Motor neuron (in vitro differentiated cells): ENCODE measurements at places on chromosomes 6 and 20.

DNA sequence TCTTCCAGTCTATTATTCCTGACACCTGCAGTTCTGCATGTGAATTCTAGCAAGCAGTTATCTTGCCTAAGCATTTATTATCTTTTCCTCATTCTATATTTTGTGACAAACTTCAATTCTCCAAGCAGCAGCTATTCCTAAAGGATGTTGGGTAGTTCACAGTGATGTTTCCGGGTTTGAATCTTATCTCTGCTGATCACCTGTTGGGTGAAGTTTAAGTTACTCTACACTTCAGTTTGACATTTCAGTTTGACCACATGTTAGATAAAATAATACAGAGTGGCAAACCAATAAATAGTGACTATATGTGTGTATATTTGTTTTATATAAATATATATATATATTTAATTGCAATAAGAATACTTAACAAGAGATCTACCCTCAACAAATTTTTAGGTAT lies 168.6 kb downstream of the ADGRG6 start:
- ATAC-seq, result no peak

- ATAC-seq, result no peak
Measured at GRCh38 chr6:147579667-147580066, 71.2 kb downstream of the SAMD5 start.

GRCh38 chr6:122610690-122611455 lies 668 bp downstream of the PKIB start:
- ATAC-seq, result peak; percentile 56

DNA sequence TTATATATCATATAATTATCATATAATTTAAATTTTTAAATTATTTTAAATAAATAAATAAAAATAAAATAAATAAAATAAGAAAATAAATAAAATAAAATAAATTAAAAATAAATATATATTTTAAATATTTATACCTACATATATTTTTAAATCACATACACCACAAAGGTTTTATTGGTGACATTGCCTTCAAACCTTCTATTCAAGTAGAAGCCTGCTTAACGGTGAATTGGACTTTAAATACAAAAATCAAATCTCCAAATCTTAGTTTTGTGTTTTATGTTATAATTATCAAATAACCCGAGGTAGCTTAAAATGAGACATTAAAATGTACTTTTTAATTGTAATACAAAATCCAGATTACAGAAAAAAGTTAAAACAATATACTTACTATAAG lies 1137.8 kb downstream of the HACE1 start:
- ATAC-seq, result no peak

GRCh38 chr20:46004889-46005473 lies 3.7 kb upstream of the MMP9 start:
- no peak for ATAC-seq

DNA sequence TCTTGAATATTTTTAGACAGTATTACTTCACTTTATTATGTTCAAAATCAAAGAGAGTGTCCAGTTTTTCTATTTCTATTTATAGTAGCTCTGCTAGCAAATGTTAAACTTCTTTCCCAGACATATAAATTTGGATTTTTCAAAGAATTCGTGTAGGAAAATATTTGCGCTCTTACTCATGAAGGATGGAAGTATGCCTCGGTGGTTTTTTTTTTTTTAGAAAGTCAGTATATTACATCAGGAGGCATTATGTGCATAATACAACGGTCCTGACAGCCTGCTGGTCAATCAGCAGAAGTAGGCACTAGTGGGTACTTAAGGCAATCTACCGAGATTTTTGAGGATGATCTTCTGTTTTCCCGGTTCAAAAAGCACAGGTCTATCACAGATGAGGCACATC lies 249.3 kb downstream of the TBX18 start:
- ATAC-seq, result no peak

DNA sequence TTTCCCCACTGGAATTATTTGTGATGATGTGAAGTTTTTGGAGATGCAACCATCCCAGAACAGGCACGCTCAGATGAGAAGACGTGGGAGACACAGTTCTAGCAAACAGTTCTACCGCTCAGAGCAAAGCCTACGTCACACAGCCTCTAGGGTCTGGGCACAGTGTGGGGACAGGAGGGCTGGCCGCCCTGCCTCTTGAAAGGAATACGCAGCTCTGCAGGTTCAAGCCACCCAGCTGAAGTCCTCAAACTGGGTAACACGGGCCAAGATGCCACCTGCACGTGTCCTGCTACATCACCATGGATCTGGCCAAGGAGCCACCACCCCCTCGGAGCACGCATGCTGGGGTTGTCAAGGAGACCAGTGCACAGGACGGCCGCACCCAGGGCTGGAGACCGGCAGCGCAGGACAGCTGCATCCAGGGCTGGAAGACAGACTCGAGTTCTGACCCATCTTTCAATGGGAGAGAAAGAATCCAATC lies 75.0 kb downstream of the NOL4L start:
- peak; percentile 97 for ATAC-seq

GRCh38 chr6:8014947-8015346 lies 49.2 kb downstream of the BLOC1S5 start:
- ATAC-seq, result no peak

- no peak for ATAC-seq
Measured at GRCh38 chr6:139242457-139243240, 49.1 kb downstream of the TXLNB start.

DNA sequence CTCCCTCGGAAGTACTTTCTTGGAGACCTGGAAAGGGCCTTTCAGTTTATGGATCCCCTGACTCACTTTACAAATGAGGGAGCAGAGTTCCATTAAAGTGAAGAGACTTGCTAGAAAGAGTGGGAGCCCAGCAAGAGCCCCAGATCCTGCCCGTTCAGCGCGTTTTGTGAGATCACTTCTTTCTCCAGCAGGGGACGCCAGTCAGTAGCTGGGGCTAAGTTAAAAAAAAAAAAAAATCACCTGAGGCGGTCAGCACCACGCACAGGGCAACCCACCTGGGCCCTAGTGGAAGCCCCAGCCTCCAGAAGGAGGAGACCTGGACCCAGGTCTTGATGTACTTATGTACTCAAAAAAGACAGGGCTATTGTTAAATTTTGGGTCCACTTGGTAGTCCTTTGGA lies 274.5 kb upstream of the RNF24 start:
- ATAC-seq, result no peak

GRCh38 chr20:5781798-5782750 lies 31.9 kb downstream of the SHLD1 start:
- no peak for ATAC-seq

DNA sequence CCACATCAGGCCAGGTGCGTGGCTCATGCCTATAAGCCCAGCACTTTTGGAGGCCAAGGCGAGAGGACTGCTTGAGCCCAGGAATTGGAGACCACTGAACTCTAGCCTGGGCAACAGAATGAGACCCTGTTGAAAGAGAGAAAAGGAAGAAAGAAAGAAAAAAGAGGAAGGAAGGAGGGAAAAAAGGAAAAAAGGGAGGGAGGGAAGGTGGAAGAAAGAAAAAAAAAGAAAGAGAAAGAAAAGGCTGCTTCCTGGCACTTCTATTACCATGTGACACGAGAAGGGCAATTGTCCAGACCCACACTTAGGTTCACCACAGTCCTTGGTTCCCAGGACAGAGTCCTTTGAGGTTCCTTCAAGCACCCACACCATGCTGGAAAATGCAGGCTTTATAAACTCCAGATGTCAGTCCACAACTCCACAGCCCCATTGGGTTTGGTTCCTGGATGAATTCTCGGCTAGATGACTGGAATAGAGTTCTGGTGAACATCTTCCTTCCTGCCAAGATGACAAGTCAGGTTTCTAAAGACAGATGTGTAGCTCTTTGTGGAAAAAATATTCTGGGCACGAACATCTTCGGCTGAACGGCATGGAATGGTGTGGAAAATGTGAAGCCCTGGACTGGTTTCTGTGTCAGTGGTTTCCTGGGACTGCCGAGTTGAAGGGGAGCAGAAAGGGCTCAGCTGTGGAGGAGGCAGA lies 32.5 kb downstream of the NT5E start:
- peak; percentile 53 for ATAC-seq

- ATAC-seq, result no peak
Measured at GRCh38 chr6:97110626-97111025, 172.4 kb downstream of the MMS22L start.

GRCh38 chr20:55935448-55936208 lies 69.7 kb downstream of the CBLN4 start:
- ATAC-seq, result no peak

- ATAC-seq, result no peak
Measured at GRCh38 chr6:112269114-112269513, 14.7 kb upstream of the LAMA4 start.

DNA sequence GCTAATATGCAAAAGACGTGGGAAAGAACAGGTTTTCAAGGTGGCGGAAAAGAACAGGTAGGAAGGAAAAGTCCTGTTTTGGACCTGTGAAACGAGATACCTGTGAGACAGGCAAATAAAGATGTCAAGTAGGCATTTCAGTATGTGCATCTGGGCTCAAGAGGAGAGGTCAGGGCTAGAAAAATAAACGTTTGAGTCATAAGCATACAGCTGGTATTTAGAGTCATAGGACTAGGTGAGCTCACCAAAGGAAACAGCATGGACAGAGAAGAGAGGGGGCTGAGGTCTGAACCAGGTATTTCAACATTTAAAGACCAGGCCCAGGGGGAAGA lies 14.9 kb downstream of the MTFR2 start:
- no peak for ATAC-seq

DNA sequence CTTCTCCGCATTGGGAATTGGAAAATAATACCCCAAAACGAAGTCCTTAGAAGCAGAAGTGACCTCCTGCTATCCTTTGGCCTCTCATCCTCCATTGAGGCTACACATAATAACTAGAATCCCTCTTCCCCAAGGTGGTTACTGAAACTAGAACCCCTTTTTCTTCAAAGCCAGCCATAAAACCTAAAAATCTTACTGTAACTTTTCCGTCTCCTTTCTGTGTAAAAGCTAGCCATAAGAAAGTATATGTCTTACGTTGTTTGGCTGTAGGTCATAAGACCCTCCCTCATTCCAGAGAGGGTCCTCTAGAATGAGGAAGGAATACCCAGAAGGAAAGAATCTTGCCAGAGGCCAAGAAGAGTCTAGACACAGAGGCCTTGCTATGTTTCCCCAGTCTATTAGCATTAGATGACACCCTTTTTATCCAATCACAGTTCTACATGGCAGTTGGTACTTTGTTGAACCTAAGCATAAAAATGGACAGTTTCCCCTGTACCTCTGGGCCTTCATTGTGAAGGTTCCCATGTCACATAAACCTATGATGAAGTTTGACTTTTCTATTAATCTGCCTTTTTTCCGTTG lies 133.9 kb upstream of the BTN3A2 start:
- ATAC-seq, result no peak

- peak; percentile 53 for ATAC-seq
Measured at GRCh38 chr6:99270826-99271225, 78.6 kb downstream of the FAXC start.

GRCh38 chr6:154241581-154241980 lies 115.0 kb downstream of the IPCEF1 start:
- ATAC-seq, result no peak

DNA sequence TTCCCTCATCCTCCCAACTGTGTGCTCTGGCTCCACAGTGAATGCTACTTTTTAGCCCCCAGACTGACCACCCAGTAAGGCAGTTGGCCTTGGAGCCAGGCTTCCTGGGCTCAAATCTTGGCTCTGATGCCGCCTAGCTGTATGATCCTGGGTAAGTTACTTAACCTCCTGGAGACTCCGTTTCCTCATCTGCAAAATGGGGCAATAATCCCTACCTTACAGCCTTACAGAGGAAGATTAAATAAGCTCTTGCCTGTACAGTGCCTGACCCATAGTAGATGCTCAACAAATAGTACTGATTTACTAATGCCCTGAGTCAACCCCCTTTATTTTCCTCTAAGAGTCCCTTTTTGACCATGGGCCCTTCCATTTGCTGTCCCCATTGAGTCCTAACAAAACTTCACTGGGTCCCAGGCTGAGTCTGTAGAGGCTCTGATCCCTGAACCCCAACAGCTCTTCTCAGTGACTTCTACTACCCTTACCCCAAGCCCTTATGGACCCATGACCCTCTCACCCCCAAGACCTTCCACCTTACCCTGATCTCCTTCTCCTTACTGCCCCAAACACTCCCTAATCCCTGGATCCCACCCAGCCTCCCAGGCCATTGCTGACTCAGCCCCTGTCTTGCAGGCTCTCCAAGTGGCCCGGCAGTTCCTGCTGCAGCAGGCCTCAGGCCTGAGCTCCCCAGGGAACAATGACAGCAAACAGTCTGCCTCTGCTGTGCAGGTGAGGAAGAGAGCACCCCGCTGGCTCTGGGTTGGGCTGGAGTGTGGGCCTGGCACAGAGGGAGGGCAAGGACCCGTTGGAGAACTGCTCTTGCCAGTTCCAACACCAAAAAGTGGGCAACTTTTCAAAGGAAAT lies 31.4 kb downstream of the FOXP4 start:
- peak; percentile 74 for ATAC-seq

- no peak for ATAC-seq
Measured at GRCh38 chr6:55536391-55536956, 42.5 kb downstream of the HMGCLL1 start.

DNA sequence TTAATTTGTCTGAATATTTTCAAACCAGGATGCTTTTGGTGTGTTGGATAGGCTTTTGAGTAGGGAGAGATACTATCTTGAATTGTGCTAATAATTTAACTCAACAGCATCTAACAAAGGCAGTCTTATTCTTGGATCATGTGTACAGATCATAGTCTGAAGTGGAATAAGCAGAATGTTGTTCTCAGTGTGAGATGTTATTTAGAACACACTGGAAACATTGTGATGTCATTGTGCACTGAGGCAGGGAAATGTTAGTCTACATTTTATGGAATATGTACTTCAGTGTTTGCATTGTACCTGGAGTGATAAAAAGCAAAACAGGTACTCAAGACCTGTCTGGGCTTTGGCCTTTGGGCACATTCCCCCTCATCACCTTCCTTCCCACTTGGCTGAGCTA lies 35.0 kb downstream of the RNF144B start:
- ATAC-seq, result no peak

GRCh38 chr20:36572701-36573102 lies 695 bp upstream of the TGIF2 start:
- peak; percentile 8 for ATAC-seq

DNA sequence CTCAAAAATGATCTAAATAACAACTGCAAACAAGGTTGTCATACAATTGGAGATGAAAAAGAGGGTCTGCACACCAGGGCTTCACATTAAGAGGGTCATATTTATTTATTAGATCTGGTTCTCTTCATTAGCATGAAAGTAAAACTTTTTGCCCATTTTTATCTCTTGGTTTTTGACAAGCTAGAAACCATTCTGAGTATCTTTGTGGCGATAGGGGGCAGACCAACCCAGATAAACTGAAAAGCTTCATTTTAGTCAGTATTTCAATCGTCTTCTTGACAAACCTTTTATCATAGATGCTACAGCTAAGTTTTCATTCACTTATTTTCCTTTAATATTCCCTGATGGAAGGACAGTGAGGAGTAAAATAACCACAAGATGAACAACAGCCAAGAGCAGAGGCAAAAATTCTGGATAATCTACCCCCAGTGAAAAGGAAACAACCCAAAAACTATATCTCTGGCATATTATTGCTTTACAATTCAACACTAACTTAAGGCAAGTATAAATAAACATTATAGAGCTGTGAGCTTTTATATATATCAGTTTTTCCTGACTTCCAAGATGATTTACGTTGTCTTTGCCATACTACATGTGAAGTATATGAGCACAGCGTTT lies 45.2 kb downstream of the THEMIS start:
- ATAC-seq, result no peak
